Omental fat pad (tissue), 4 donors: ENCODE measurements at places on chromosomes 1 and 21. TPM values are rescaled to one million over a fixed set of nuclear protein-coding genes. Genes with fewer than 3 reads are reported as not detected.

MLLT11 gene
- 0.50 TPM for total RNA-seq

PEX14 gene
- total RNA-seq = 10.7 TPM

GPR3 gene
- total RNA-seq = 0.65 TPM

TRNP1 gene
- 13.3 TPM for total RNA-seq

DNA sequence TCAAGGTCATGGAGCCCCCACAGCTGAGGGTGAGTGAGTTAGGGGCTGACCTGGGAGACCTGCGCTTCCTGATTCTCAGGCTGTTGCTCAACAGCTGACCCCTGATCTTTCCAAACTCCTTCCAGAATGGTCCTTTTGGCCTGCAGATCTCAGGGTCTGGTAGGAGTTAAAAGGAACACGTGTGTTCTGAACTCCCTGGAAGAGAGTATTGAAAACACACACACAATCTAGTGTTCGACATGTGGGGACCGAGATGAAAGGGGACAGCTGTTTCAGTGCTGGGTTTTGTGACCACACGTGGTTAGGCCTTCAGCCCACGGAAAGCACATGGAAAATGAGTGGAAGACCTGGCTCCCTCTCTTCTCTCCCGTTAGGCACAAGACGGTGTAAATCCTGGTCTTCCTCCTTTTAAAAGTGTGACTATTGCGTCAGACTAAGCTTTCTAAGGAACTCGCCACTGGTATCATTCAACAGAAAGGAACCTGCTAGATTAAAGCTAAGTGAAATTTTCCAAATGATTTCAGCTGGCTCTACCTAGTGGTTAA, 49.6 kb downstream of the RUNX1 start:
- DNase-seq = no peak

DNA sequence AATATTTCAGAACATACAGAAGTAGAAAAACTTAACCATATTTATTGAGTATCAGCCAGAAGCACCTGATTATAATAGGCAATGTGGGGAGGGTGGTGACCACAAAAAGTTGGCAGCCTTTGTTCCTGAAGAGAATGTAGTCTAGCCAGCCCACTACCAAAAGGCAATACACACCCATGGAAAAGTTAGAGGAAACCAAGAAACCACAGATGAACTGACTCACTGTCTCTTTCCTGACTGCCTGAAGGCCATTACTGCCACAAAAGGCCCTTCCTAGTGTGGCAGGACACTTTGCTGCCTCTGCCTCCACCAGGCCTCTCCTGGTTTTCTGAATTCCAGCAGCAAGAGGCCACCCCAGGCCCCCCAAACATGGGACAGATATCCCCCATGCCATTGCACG, 14.6 kb upstream of the PROX1 start:
- no peak for DNase-seq

GRCh38 chr1:7471836-7472235, 299.3 kb upstream of the VAMP3 start:
- no peak for DNase-seq

DNA sequence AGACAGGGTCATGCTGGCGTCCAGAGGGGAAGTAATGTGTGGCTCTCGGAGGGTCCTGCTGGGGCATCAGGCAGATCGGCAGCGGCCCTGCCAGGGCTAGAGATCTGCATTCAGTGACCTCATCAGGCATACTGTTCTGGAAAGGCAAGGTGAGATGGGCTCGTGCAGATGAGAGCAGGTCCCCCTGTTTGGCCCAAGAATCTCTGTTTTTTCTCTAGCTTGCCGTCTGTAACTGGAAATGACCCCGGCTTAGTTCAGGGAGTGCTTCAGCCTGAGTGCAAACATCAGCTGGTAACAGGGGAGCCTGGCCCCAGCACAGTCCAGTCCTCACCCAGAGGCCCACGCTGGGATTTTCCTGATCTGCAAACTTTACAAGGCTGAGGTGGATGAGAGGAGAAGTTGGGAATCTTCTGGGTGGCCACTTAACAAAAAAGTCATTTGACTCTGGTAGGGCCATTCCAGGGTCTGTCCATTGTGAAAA, 2.1 kb downstream of the FAM163A start:
- no peak for DNase-seq

GRCh38 chr1:232620356-232620969, 9.5 kb downstream of the SIPA1L2 start:
- no peak for DNase-seq

GRCh38 chr1:205563927-205564441, 59.5 kb downstream of the CDK18 start:
- DNase-seq = no peak
